ENCODE measurements at places on chromosomes 16 and 17.
A peak's percentile ranks its signal among the peaks of the same experiment; 100 is the strongest.

DNA sequence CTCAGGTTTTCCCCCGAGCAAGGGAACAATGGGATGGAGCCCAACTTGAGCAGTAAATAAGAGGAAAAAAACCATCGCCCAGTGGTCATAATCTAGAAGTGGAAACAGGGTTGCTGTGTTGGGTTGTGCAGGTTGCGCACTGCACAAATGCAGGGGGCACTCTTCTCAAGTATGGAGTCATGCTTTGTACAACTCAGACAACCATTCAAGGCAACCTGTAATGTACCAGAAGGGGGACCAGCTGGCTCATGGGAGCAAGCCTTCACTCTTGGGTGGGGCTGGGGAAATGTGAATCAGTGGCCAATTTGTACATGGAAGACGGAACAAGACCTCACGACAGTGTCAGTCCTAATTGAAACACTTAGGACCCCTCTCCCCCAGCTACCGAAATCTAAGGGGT, 23.9 kb upstream of the LITAF start:
- no peak for DNase-seq

- no peak for DNase-seq
These were observed 7.6 kb downstream of the EME1 start for GRCh38 chr17:50380369-50381259.

DNA sequence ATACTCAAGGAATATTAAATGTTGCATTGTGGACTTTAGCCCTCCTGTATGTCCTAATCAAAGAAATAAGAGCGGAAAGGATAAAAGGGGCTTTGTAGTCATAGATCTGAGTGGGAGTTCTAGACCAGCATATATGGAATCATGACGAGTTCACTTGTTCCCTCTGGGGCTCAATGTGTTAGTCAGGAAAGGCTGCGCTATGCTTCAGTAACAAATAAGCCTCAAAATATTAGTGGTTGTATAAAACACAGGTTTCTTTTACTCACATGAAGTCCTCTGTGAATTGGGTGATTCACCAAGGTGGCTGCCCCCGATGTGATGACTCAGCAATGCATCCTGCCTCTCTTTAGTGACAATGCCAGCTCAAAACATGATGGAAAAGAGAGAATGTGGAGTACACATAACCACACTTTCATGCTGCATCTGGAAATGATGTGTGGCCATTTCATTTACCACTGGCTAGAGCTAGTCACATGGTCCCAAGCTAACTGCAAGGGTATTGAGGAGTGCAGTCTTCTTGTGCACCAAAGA, 63.3 kb upstream of the IRX5 start:
- no peak for DNase-seq

GRCh38 chr17:48856122-48856821, 25.4 kb downstream of the CALCOCO2 start:
- no peak for DNase-seq

DNA sequence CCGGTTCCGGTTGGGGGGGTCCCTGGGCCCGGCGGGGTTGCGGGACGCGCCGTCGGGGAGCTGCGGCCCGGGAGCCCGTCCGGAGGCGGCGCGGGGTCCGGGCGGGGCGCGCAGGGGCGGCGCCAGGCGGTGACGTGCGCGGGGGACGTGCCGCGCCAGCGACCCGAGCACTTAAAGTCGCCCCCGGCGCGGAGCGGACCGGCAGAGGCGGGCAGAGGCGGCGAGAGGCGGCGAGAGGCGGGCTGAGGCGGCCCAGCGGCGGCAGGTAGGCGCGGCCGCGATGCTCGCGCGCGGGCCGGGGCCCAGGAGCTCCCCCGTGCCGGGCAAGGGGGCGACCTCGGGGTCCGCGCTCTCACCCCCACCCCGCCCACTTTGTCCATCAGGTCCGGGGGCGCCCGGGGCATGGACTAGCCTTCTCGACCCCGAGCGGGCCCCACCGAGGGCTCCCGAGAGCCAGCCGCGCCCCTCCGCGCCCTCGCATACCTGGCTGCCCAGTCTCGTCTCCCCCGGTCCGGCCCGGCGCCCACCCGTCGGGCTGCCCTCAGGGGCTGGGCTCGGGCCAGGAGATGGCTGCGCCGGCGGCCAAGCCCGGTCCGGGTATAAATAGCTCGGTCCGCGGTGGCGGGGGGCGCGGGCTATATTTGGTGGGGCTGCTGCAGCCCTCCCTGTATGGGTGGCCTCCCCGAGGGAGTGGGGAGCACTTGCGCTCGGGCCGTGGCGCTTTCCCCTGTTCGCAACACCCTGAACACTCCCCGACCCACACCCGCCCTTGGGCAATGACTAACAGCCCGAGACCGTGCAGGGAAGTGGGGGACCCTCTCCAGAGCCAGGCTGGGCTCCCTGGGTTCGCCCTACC, at the start of gene SLC16A3:
Gene SLC16A3 (plus strand): TSS at position 201 of the 856 bp plus-strand sequence. CDS start 6,967 bp downstream, outside the sequence.
- no peak for DNase-seq

DNA sequence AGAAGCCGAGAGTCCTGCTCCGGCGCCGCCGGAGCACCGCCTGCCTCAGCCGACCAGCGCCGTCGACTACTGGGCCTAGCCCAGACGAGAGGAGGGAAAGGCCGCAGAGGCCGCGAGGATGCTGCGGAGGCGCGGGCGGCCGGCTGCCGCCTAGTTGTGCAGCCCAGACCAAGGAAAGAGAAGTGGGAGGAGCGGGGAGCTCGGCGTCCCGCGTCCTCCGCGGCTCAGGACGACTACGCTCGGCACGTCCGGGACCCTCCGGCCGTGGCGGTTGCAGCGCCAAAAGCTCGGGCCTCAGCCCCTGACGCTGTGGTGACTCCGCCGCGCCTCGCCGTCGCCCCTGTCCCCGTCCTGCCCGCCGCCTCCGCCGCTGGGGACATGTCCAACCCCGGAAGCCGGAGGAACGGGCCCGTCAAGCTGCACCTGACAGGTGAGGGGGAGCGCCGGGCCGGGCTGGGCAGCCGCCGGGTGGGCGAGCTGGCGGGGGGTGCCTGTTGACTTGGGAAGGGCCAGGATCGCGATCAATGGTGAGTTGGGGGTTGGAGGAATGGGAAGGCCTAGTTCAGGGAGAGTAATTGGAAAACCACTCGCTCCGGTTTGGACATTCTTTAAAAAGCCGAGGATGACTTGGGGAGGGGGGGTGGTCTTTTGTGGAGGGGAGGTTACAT, 37.7 kb downstream of the RNF135 start:
- DNase-seq, result no peak

GRCh38 chr16:57828272-57829161, 26.2 kb upstream of the KIFC3 start:
- no peak for DNase-seq

GRCh38 chr16:75764154-75764768, 38.0 kb upstream of the CPHXL start:
- DNase-seq, result peak; percentile 11

- DNase-seq, result no peak
These were observed 47.7 kb upstream of the XYLT1 start for GRCh38 chr16:17518441-17518840.

DNA sequence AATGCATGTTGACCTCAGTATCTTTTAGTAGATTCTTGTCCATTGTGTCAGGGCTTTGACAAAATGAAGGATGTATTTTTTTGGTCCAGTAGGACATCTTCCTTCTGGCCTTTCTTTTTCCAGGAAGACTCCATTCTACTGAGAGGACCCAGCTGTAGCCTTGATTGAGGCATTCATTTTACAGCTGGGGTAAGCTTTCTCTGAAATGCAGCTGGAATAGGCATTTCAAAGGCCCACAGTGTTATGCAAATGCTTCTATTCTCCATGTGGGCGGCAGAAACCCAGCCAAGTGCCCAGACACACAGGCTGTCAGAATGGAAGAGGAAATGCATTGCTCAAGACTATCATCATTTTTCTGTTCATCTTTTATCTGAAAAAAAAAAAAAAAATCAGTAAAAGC, 629.0 kb upstream of the CDH8 start:
- DNase-seq, result no peak

DNA sequence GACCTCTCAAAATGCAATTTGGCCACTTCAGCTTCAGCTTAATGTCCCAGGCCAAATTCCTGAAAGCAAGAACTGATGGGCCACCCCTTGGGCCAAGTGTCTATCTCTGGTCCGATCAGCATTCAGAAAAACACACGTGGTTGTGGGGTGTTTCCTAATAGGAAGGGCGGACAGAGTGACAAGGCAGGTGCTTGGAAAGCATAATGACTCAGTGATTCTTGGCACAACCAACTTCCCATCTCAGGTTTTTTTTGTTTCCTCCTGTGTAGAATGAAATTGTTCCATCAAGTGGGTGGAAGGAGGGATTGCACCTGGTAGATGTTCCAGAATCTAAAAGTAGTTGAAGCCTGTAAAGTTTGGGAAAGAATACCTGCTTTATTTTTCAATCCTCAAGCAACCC, 155.6 kb downstream of the HS3ST2 start:
- no peak for DNase-seq

- no peak for DNase-seq
These were observed 7.1 kb upstream of the LASP1NB start for GRCh38 chr17:38918129-38918913.

DNA sequence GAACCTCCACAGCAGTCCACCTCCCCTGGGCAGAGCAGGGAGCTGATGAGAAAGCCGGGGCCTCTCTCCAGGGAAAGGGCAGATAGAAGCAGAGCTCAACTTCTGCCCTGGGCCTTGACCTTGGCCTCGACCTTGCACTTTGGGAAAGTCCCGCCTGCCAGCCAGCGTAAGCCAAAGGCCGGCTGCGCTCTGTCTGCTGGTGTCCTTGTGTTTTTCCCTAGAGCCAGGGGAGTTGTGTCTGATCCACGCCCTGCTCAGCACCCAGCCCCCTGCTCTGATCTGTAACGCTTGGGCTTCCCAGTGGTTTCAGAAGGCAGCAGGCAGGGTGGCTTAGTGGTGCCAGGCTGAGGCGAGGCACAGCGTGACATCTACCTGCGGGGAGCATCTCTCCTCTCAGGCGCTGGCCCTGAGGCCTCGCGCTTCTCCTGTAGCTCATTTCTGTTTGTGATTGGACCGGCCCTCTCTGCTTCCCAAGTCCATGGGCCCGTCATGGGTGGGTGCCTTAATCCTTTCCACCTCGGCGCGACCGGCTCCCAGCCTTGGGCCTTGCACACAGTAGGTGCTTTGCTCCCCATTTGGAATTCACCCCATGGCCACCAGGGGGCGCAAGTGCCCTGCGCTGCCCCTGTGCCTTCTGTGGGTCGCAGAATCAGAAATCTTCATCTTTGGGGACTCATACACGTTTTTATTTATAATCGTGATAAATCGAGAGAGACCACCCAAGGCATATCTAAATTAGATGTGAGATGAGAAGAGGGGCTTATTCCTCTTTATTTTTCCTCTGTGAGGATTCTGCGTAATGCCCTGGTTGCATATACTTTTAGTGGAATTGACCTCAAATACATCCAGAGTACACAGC, 24.2 kb downstream of the SGSH start:
- DNase-seq, result no peak

GRCh38 chr16:49020436-49020835, 261.2 kb downstream of the CBLN1 start:
- no peak for DNase-seq

DNA sequence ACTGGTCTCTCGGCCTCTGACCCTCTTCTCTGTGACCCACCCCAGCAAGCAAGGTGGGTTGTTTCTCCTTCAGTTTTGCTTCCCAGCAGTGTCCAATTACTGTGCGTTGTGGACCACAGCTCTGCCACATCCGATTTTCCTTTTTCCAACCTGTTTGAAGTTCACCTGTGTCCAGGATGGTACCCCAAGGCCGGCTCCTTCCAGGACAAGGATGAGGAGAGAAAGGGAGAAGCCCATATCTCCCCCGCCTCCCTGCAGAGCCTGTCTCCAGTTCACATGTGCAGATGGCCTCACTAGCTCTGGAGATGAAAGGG, 13.5 kb downstream of the NMRAL1 start:
- no peak for DNase-seq

GRCh38 chr16:68792465-68793324, 50.6 kb upstream of the TANGO6 start:
- DNase-seq, result peak; percentile 73

- DNase-seq, result no peak
These were observed 115.9 kb downstream of the KATNIP start for GRCh38 chr16:27665881-27666280.

- no peak for DNase-seq
These were observed 1.5 kb upstream of the TOM1L1 start for GRCh38 chr17:54899201-54899600.

GRCh38 chr17:16243801-16244567, 27.0 kb downstream of the PIGL start:
- no peak for DNase-seq

- DNase-seq, result peak; percentile 67
These were observed 14.1 kb upstream of the RGS9 start for GRCh38 chr17:65122836-65123756.

DNA sequence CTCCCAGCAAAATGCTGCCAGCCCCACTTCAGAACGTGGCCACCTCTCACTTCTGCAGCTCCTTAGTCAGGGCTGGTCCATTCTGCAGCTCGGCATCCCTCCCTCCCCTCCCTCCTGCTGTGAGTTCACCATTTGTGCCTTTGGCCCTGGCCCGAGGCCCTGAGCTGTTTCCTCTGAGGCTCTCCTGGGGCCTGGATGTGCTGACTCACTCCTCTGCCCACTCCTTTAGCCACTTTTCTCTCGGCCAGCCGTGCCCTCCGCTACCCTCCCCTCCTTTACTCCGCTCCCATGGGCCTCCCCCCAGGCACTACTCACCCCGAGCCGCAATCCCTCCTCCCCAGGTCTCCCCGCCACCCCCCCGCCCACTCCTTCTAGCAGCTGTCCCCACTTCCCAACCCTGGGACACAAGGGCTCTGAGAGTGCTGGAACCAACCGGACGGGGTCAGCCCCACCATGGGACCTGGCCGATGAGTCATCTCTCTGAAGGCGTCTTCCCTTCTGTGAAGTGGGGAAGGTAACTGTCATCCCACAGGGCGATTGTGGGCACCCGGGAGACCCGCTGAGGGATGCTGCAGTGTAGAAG, 11.5 kb downstream of the KCNG4 start:
- DNase-seq, result peak; percentile 62

- no peak for DNase-seq
These were observed 13.1 kb downstream of the MPO start for GRCh38 chr17:58267347-58268324.

- DNase-seq, result no peak
These were observed 334.1 kb downstream of the KCNJ2 start for GRCh38 chr17:70503449-70503848.

DNA sequence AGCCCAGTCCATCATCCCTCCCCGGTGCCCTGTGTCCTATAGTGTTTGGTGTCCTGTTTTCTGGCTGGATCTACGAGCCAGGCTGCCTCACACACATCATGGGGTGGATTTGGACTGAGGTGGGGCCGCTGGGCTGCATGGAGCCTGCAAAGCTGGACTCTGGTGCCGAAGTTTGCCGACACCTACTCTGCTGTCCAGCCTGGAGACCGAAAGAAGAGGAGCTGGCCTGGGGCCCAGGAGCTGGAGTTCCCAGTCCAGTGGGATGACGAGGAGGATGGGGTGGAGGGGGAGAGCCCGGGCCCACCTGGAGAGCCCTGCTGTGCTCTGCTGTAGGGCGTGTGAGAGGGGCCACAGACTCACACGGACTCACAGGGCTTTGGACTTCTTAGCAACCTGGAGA, 40.3 kb upstream of the ENPP7 start:
- no peak for DNase-seq
